Endodermal cell (in vitro differentiated cells): ENCODE measurements at places on chromosomes 13 and 19. TPM values are rescaled to one million over a fixed set of nuclear protein-coding genes. Genes with fewer than 3 reads are reported as not detected.
A peak's percentile ranks its signal among the peaks of the same experiment; 100 is the strongest.

- H3K27ac ChIP-seq = peak overlapping the region; percentile 52
- no peaks in the 10 kb centered on the region for H3K36me3 ChIP-seq
- H3K4me3 ChIP-seq = no peak overlapping the region
- no peak for DNase-seq
These were observed 183.4 kb upstream of the RFC3 start for GRCh38 chr13:33634546-33634982.

DNA sequence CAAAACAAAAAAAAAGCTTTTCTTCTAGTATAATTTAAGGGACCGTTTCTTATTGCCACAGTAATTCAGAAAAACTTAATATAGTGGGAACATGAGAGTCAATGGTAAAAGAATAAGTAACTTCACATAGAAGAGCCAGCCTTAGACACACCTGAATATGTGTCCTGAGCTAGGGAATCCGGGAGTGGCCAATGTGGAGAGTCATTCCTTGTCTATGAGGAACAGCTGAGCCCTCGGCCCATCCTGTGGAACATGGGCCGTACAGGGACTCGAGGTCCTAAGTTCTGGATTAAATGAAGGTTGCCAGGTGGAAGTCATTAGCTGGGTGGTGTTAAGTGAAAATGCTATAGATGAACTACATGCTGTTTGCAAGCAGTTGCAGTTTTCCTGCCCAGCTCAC, 32.2 kb downstream of the EFNB2 start:
- H3K27me3 ChIP-seq = no peaks in the 10 kb centered on the region
- H3K36me3 ChIP-seq = no peaks in the 10 kb centered on the region
- no peak for DNase-seq
- H3K4me3 ChIP-seq = no peak overlapping the region
- peaks cover 4% of the 10 kb centered on the region for H3K4me1 ChIP-seq
- no peak overlapping the region for H3K27ac ChIP-seq

- DNase-seq = peak; percentile 64
- H3K27me3 ChIP-seq = no peaks in the 10 kb centered on the region
- no peak overlapping the region for H3K27ac ChIP-seq
- H3K36me3 ChIP-seq = no peaks in the 10 kb centered on the region
- H3K4me3 ChIP-seq = no peak overlapping the region
These were observed 610 bp downstream of the ZSCAN1 start for GRCh38 chr19:58034477-58034793.

GRCh38 chr13:102593466-102593865, 3.3 kb upstream of the TPP2 start:
- H3K36me3 ChIP-seq = no peaks in the 10 kb centered on the region
- H3K4me1 ChIP-seq = no peaks in the 10 kb centered on the region
- H3K4me3 ChIP-seq = no peak overlapping the region
- no peak overlapping the region for H3K27ac ChIP-seq
- H3K27me3 ChIP-seq = no peaks in the 10 kb centered on the region

The CYP4F2 gene
- not detected in 2 replicates for total RNA-seq

The RASAL3 gene
- total RNA-seq = not detected in 2 replicates

The P2RY11 gene
- 5.1 to 9.5 TPM (median 9.0 TPM) in 3 replicates for total RNA-seq
